DMS79 (cell line): ENCODE measurements at places on chromosomes 1 and 21.
A peak's percentile ranks its signal among the peaks of the same experiment; 100 is the strongest.

GRCh38 chr1:154843636-154844296 is 26.3 kb downstream of the KCNN3 start:
- no peak for DNase-seq

GRCh38 chr1:74402873-74403272 is 109.5 kb downstream of the LRRC53 start:
- DNase-seq = no peak

GRCh38 chr1:14778898-14779865 is 180.7 kb downstream of the KAZN start:
- no peak for DNase-seq

- DNase-seq = no peak
Measured at GRCh38 chr1:172179918-172180317, 240.6 kb upstream of the C1orf105 start.

GRCh38 chr1:115977499-115978258 is 1.4 kb downstream of the SLC22A15 start:
- no peak for DNase-seq

GRCh38 chr1:94240822-94241221 is 3.4 kb upstream of the ARHGAP29 start:
- DNase-seq = no peak

- DNase-seq = peak; percentile 79
Measured at GRCh38 chr1:205812878-205813754, at the start of gene SLC41A1. Gene SLC41A1 (minus strand): TSS chr1:205813198. CDS start chr1:205810441, 2,757 bp downstream.

GRCh38 chr1:153302308-153302707 is 10.4 kb downstream of the PGLYRP3 start:
- no peak for DNase-seq

DNA sequence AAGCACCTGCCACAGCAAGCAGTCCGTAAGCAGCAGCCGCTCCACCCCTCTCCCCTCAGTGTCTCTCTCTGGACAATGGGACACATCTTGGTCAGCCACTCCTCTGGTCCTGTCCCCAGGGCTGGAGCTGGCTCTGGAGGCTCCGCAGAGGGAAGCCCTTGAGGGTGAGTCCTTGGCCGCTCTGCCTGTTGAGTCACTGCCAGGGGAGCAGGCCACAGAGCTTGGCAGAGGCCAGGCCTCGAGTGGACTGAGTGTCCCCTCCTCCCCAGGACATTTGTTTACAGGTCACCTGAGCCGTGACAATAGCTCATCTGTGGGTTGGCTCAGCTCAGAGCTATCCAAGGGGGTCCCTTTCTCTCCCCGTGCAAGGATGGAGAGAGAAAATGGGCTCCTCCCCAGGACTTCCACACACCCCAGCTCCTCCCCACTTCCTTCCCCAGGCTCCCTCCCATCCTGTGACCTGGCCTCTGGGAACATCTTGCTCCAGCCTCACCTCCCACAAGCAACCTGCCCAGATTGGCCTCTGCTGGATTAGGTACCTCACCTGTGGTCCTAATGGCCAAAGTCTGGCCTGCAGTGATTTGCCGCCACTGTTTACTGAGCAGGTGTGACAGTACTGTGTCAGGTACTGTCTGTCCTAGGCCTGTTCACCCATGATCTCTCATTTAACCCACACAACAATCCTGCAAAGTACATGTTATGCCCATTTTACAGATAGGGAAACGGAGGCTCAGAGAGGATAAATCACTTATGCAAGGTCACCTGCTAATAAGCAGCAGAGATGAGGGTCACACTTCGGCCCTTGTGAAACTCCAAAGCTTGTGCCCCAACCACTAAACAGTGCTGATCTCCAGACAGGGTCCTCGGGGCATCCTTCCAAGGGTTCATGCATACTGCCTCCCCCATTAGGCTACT is 4.8 kb downstream of the FAM131C start:
- DNase-seq = peak; percentile 63

- no peak for DNase-seq
Measured at GRCh38 chr1:183995322-183996039, 42.0 kb downstream of the COLGALT2 start.

- DNase-seq = no peak
Measured at GRCh38 chr1:107450899-107451664, 310.2 kb downstream of the NTNG1 start.

DNA sequence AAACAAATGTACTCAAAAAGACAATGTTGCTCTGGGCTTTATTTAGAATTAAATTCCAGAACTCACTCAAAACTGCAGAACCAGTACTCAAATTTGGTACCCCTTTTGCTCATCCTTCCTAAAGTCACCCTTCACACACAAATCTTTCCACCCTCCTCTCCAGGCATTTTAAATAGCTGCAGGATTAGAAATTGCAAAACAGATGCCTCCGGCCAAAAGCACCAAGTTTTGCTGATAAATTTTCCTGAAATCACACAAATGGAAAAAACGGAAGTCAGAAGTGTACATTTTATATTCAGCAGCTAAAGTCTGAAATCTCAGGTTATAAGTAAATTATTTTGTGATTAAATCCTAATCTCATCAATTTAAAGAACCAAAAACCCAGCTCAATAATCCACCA is 147.0 kb downstream of the NRIP1 start:
- no peak for DNase-seq

- DNase-seq = no peak
Measured at GRCh38 chr1:205575294-205575885, 56.4 kb downstream of the ELK4 start.

DNA sequence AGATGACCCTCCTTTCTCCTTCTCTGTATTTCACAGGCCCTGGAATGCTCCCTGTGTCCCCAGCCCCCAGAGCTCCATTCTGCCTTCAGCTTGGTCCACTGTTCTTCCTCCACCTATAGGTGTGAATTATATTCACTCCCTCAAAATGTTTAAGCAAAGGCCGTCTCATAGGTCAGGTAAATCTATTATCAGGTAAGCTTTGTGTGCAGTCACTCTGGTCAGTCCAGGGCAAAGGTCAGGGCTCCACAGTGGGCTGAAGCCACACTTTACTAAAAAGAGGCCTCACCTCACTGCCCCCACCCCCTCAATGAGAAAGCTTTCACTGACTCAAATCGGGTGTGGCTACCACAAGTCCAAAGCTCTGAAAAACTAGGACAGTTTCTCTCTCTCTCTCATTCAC is 65.9 kb downstream of the DNTTIP2 start:
- DNase-seq = no peak

DNA sequence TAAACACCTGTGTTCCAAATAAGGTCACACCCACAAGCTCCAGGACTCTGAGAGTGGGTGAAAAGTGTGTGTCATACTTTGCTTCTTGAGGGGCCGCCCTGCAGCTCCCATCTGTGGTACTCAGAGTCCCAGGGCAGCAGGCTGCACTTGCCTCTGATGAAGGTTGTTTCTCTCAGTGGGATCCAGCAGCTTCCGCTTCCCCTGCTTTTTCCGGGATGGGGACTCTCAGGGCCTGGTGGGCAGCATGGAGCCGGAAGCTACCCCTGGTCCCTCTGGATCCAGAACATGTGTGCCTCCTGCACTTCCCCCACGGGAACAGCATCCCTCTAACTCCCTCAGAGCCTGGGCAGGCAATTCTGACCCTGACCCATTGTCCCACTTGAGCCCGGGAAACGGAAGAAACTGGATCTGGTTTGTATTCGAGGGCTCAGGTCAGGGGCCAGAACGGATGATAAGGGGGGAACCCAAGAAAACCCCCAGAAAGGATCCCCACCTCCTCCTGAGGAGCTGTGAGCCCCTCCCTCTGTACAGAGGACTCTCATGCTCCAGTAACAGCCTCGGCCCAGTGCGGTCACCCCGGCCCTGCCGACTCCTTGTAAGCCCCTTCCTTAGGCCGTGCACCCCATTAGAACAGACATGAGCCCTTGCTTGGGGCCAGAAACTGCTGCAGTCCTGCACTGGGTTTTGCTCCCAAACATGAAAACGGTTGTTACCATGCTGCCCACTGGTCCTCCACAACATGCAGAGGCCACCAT is 189.5 kb upstream of the C1orf174 start:
- DNase-seq = no peak

GRCh38 chr21:39518055-39518846 is 66.5 kb downstream of the SH3BGR start:
- DNase-seq = peak; percentile 65

- peak; percentile 30 for DNase-seq
Measured at GRCh38 chr1:41412748-41413147, 51.5 kb downstream of the FOXO6 start.

GRCh38 chr21:45695086-45695485 is 51.6 kb downstream of the PCBP3 start:
- no peak for DNase-seq

GRCh38 chr1:170126696-170127095 is 19.1 kb upstream of the NTMT2 start:
- no peak for DNase-seq

GRCh38 chr1:183144752-183145151 is 41.3 kb upstream of the LAMC2 start:
- DNase-seq = no peak

DNA sequence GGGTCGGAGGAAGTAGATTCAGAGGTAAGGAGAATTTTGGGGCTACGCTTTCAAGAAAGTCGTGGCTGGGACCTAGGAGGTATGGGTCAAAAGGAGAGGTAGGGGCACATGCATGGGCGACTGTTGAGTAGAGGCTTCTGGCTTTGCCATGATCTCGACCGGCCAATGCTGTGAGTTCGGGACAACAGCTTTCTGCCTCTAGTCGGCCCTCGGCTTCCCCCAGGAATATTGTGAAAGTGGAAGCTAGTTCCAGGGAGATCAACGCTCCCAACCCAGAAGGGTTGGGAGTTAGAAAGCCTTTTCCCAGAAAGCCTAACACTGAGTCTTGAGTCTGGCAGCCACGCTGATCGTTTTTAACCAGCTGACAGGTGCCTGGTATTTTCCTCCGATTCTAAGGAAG is 69.0 kb downstream of the ZNF678 start:
- no peak for DNase-seq

- DNase-seq = no peak
Measured at GRCh38 chr1:223454959-223455358, 61.7 kb downstream of the CCDC185 start.

DNA sequence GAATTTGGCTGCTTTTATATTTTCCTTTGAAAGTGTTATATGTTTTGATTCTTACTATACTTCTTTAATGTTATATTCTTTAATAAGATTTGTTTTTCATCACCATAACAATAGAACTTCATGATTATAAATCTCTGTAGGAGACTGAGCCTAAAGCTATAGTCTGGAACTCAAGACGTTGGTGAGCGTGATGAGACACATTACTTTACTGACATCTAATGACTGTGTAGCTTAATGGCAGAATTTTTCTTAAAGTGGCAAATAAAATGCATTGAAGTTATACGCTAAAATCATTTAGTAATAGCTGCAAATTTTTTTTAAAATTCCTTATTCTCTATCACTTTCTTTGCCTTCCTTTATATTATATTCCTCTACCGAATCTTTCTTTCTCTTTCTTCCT is 56.1 kb upstream of the HAO2 start:
- DNase-seq = no peak

DNA sequence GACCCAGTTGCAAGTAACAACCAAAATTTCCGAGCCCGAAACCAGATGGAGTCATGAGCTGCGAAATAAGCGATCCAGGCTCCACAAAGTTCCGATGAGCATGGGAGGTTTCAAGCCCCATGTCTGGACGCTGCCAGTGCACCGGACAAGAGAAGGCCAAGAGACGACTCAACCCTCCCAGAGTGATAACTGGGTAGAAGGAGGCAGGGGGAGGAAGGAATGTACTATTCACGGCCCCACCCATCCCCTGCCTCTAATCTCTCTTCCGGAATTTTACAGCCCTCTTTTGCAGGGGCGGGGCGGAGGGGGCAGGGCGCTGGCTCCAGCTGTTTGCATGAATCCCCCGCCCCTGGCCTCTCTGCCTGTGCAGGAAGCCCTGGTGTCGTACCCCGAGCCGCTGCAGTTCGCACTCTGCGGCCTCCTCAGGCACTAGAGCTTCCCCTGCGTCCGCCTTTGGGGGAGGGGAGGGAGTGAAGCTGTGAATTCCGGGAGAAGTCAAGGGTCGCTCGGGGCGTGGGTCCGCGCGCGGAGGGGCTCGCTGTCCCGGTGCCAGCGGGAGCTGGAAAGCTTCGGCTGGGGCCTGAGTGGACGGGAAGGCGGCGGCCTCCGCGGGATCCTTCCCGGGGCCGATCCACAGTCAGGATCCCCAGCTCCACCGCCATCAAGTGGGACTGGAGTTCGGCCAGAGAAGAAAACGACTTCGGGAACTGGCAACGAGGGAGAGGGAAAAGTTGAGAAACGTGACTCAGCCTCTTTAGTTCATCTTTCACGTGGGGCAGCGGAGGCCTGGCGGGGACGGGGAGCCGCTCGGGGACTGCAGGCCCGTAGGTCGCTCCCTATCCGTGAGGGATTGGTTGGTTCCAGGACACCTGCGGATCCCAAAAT is 6.3 kb upstream of the PTP4A2 start:
- DNase-seq = no peak

GRCh38 chr21:27645285-27645684 is 678.4 kb upstream of the ADAMTS5 start:
- DNase-seq = no peak

GRCh38 chr1:8326265-8326664 is 8.4 kb downstream of the SLC45A1 start:
- DNase-seq = no peak

DNA sequence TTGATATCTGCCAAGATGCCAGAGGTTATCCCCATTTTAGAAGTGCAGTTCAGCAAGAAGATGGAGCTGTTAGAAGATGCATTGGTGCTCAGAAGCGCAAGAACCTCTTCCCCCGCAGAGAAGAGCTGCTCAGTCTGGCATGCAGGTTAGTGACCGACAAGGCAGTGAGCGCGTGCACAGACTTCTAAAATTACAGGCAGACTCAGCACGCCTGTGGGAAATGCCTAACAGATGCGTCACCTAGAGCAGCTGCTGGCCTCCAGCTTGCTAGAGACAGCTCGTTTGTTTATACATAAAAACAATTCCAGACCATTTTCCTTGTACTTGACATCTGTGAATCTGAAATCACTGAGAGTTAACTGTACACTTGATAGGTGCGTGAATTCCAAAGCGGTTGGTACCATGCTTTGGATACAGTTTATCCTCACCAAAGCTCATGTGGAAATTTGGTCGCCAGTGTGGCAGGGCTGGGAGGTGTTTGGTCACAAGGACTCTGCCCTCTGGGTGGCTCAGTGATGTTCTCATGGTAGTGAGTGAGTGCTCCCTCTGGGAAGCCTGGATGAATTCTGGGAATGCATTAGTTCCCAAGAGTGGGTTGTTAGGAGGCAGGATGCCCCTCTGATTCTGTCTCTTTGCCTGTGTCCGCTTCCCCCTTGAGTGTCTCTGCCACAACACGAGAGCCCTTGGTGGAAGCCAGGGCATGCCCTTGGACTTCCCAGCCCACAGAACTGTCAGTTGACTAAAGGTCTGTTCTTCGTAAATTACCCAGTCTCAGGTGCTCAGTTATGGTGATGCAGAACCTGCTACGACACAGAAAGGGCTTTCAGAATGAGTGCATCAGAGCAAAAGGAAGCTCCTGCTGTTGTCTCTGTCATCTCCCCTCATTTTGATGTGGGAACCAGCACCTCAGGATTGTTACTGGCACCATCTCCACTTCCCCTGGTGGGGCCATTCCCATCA is 24.4 kb downstream of the SNAP47 start:
- no peak for DNase-seq

- DNase-seq = no peak
Measured at GRCh38 chr1:157371221-157371620, 181.1 kb downstream of the FCRL5 start.
